DMS53 (cell line): ENCODE measurements at places on chromosomes 12 and 14.

DNA sequence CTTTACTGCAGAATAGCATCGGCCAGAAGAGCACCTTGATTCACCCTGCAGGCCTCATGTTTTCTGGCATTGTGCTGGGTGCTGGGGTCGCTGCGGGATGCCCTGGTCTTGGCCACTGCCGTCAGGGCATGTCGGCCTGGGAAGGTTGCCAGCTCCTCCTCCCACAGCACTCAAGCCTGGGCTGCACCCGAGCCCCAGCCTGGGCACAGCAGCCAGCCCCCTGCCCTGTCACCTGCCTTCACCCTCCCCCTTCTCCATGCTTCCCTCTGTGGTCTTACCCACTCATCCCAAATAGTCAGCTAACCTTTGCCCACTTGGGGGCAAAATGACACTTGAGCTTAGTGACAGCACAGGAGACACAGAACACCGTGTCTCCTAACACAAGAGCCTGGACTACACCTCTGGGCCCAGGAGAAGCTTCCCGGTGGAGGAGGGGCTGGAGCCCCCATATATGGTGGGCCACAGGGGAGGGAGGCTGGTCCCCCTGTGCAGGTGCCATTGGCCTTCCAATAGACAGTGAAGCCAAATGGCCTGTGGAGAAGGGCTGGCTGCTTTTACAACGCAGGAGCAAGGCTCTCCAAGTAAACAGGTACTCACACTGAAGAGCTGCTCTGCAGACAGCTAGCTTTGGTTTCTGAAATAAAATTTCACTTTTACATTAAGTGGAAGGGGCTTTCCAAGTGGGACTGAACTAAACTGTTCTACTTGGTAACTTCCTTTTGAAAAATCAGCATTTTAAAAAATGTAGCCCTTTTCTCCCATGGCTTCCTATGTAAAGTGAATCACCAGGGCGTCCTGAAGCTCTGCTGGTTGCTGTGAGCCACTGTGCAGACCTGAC is 51.2 kb upstream of the AMN start:
- DNase-seq: no peak

GRCh38 chr12:25975682-25976081 is 17.2 kb downstream of the RASSF8 start:
- DNase-seq: no peak

- no peak for DNase-seq
Observed at GRCh38 chr14:96231526-96232130, 24.4 kb upstream of the BDKRB1 start.

DNA sequence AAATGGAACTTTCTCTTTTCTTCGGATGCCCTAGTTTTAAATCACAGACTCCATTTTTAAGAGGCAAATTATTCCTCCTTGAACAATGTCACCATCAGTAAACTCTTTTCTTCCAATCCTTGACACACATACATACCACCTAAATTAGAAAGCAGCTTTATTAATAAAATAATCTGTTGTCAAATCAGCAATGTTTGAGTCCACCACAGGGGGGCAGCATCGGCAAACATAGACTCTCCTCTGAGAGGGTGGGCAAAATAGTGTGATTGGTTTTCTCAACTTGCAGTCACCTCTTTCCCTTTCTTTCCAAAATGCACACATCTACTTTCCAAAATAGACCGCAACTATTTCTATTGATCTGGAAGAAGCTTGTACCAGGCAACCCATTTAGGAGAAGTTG is 438.4 kb upstream of the OR4E1 start:
- peak; percentile 29 for DNase-seq
